ENCODE measurements at places on chromosomes 13 and 19.
A peak's percentile ranks its signal among the peaks of the same experiment; 100 is the strongest.

- H3K4me1 ChIP-seq: no peaks in the 10 kb centered on the region
- no peaks in the 10 kb centered on the region for H3K36me3 ChIP-seq
- no peak overlapping the region for H3K4me3 ChIP-seq
- no peak for DNase-seq
Measured at GRCh38 chr13:61024046-61024445, 391.6 kb downstream of the PCDH20 start.

GRCh38 chr13:88585861-88586260, 914.7 kb downstream of the SLITRK5 start:
- H3K27ac ChIP-seq: no peak overlapping the region
- H3K36me3 ChIP-seq: no peaks in the 10 kb centered on the region
- H3K4me3 ChIP-seq: no peak overlapping the region
- DNase-seq: no peak
- H3K4me1 ChIP-seq: no peaks in the 10 kb centered on the region
- H3K27me3 ChIP-seq: no peaks in the 10 kb centered on the region

- peaks cover 5% of the 10 kb centered on the region for H3K27me3 ChIP-seq
- no peaks in the 10 kb centered on the region for H3K36me3 ChIP-seq
- no peak overlapping the region for H3K27ac ChIP-seq
Measured at GRCh38 chr19:18796239-18796638, 5.1 kb upstream of the COMP start.

DNA sequence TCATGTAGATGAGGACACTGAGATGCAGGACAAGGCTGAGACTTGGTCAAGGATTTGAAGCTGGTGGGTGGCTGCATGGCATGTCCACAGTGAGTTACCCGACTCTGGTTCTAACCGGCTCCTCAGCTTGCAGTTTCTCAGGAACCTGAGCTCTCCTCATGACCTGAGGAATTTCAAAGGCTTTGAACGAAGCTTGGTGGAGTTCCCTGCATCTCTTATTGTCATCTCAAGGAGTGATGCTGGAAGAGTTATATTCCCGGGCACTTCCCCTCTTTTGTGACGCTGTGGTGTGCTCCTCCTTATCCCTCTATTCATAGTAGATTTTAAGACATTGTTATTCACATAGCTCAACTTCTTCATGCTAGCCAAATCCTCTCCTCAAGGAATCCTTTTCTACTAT, 500.1 kb upstream of the HTR2A start:
- H3K36me3 ChIP-seq: no peaks in the 10 kb centered on the region
- H3K27me3 ChIP-seq: no peaks in the 10 kb centered on the region
- H3K27ac ChIP-seq: no peak overlapping the region
- DNase-seq: no peak

DNA sequence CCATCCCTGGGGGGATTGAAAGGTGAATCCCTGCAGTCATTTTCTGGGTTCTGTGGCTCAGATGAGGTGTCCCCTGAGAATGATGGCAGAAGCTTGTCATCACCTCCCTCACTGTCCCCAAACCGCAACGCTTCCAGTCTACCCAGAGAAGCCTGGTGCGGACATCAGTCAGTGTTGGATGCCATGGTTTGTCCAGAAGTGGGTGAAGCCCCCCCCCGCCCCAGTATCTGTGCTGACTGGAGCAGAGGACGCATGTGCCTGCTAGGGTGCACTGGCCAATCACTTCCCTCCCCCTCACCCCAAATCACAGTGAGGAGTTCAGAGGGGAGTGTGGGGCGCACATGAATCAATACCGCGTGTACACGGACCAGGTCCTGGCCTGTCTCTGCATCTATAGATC, 150.5 kb downstream of the TEX29 start:
- H3K27me3 ChIP-seq: no peaks in the 10 kb centered on the region
- no peak overlapping the region for H3K4me3 ChIP-seq
- DNase-seq: no peak
- no peaks in the 10 kb centered on the region for H3K36me3 ChIP-seq
- no peaks in the 10 kb centered on the region for H3K4me1 ChIP-seq

- no peaks in the 10 kb centered on the region for H3K27me3 ChIP-seq
- no peak overlapping the region for H3K27ac ChIP-seq
- H3K4me3 ChIP-seq: no peak overlapping the region
- DNase-seq: no peak
- H3K36me3 ChIP-seq: no peaks in the 10 kb centered on the region
Measured at GRCh38 chr13:19573120-19573716, 11.9 kb upstream of the TPTE2 start.

DNA sequence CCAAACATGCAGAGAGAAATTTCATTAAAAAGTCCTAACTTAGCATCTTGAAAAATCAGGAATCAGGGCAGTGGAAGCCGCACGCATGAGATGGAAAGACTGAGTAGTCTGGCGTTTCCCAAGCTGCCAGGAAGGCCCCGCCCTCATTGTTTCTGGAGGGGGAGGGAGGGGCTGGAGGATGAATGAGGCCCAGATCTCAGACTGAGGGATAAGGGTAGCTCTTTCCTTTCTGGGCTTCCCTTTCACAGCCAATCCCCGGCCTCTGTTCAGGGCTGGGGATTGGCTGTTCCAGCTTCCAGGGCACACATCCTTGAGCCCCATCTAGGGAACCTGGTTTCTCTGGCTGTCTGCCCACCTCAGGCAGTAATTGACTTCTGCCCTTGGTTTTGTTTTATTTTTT, 7.3 kb downstream of the C19orf53 start:
- peaks cover 18% of the 10 kb centered on the region for H3K4me1 ChIP-seq
- no peak overlapping the region for H3K27ac ChIP-seq
- H3K36me3 ChIP-seq: peaks cover 12% of the 10 kb centered on the region
- DNase-seq: no peak
- H3K27me3 ChIP-seq: no peaks in the 10 kb centered on the region

GRCh38 chr13:79988573-79988972, 352.4 kb downstream of the SPRY2 start:
- H3K27ac ChIP-seq: no peak overlapping the region
- no peak for DNase-seq
- H3K4me1 ChIP-seq: no peaks in the 10 kb centered on the region
- H3K27me3 ChIP-seq: no peaks in the 10 kb centered on the region
- H3K36me3 ChIP-seq: no peaks in the 10 kb centered on the region

DNA sequence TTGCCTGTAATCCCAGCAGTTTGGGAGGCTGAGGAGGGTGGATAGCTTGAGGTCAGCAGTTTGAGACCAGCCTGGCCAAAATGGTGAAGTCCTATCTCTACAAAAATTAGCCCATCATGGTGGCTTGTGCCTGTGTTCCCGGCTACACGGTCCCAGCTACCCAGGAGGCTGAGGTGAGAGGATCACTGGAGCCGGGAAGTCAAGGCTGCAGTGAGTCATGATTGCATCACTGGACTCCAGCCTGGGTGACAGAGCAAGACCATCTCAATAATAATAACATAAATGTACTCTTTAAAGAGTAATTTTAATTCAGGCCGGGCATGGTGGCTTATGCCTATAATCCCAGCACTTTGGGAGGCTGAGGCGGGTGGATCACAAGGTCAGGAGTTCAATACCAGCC, 38.7 kb downstream of the SKA3 start:
- H3K4me1 ChIP-seq: no peaks in the 10 kb centered on the region
- H3K4me3 ChIP-seq: no peak overlapping the region
- H3K27me3 ChIP-seq: no peaks in the 10 kb centered on the region
- no peak for DNase-seq
- no peaks in the 10 kb centered on the region for H3K36me3 ChIP-seq
- H3K27ac ChIP-seq: no peak overlapping the region

GRCh38 chr13:36919171-36919832, 736 bp downstream of the SMAD9 start:
- H3K36me3 ChIP-seq: no peaks in the 10 kb centered on the region
- DNase-seq: no peak
- H3K27ac ChIP-seq: no peak overlapping the region

DNA sequence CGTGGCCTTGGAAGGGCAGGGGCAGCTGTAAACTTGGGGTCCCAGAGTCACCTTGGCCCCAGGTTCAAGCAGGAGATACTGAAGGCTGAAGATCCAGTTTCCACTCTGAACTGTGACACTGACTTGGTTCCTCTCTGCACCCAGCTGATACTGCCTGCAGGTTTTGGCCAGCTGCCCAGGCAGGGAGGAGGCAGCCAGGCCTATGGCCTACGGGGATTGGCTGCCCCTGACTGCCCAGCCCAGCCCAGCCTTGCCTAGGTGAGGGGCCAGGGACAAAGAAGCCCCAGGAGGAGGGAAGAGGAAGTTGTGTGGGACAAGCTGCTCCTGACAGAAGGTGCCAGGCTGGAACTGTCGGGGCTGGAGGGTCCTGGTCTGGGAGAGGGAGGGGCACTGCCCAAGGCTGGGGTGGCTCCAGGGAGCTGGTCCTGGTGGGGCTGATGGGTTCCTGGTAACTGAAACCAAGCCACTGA, 51.7 kb upstream of the CYP4F8 start:
- H3K4me3 ChIP-seq: no peak overlapping the region
- H3K4me1 ChIP-seq: no peaks in the 10 kb centered on the region
- H3K27me3 ChIP-seq: no peaks in the 10 kb centered on the region
- DNase-seq: no peak
- no peak overlapping the region for H3K27ac ChIP-seq

- no peak for DNase-seq
- H3K4me3 ChIP-seq: no peak overlapping the region
- no peak overlapping the region for H3K27ac ChIP-seq
- no peaks in the 10 kb centered on the region for H3K36me3 ChIP-seq
- no peaks in the 10 kb centered on the region for H3K27me3 ChIP-seq
Measured at GRCh38 chr19:36049080-36049698, 4.9 kb downstream of the THAP8 start.

GRCh38 chr13:77431449-77431848, 104.1 kb upstream of the SCEL start:
- no peaks in the 10 kb centered on the region for H3K27me3 ChIP-seq
- no peaks in the 10 kb centered on the region for H3K36me3 ChIP-seq
- peak overlapping the region; percentile 34 for H3K4me3 ChIP-seq
- DNase-seq: peak; percentile 42
- H3K27ac ChIP-seq: peak overlapping the region; percentile 57

DNA sequence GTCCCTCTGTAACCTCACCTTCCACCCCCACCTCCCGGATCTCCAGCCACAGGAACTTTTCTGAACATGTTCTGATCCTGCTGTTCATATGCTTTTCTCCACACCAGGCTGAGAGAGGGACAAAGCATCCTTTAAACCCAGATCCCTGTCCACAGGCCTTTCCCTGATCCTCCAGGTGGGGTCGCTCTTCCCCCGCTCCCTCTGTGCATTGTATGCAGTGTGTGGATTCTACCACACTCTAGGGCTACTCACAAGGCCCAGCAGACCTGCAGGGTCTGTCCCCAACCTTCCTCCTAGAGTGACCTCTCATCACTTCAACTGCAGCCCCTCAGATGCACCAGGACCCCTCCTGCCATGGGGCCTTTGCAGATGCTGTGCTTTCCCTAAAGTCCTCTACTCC, 1200.6 kb downstream of the UQCRFS1 start:
- H3K4me1 ChIP-seq: no peaks in the 10 kb centered on the region
- DNase-seq: no peak
- H3K4me3 ChIP-seq: no peak overlapping the region
- no peaks in the 10 kb centered on the region for H3K36me3 ChIP-seq

GRCh38 chr13:22102271-22102670, 431.4 kb downstream of the FGF9 start:
- H3K4me1 ChIP-seq: no peaks in the 10 kb centered on the region
- no peak overlapping the region for H3K4me3 ChIP-seq
- DNase-seq: no peak

- H3K27ac ChIP-seq: no peak overlapping the region
- H3K4me3 ChIP-seq: no peak overlapping the region
- no peak for DNase-seq
- H3K36me3 ChIP-seq: no peaks in the 10 kb centered on the region
- no peaks in the 10 kb centered on the region for H3K27me3 ChIP-seq
Measured at GRCh38 chr13:32079587-32079986, 48.0 kb downstream of the FRY start.

- H3K4me3 ChIP-seq: peak overlapping the region; percentile 63
- no peaks in the 10 kb centered on the region for H3K27me3 ChIP-seq
- H3K36me3 ChIP-seq: peaks cover 3% of the 10 kb centered on the region
- H3K4me1 ChIP-seq: peaks cover 16% of the 10 kb centered on the region
- peak overlapping the region; percentile 1 for H3K27ac ChIP-seq
Measured at GRCh38 chr19:45676851-45677263, 8.8 kb downstream of the GIPR start.

DNA sequence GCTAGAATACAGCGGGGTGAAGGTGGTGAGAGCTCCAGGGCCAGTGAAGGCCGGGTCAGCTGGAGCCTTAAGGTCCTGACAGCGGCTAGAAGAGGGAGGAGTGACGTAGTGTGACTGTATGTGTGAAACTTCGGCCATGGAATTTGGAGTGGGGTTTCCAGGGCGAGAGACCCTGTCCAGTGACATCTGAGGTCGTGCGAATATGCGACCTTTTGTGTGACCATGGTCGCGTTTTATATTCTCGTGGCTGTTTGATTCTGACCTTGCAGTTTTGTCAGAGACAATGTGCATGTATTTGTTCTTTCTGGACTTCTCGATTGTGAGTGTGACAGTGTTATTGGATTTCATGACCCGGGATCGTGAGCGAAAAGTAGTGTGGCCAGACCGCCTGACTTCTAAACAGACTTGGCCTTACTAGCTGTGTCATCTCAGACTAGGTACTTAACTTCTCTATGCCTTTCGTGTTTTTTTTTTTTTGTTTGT, 405 bp upstream of the ZNF569 start:
- DNase-seq: no peak
- no peaks in the 10 kb centered on the region for H3K27me3 ChIP-seq

DNA sequence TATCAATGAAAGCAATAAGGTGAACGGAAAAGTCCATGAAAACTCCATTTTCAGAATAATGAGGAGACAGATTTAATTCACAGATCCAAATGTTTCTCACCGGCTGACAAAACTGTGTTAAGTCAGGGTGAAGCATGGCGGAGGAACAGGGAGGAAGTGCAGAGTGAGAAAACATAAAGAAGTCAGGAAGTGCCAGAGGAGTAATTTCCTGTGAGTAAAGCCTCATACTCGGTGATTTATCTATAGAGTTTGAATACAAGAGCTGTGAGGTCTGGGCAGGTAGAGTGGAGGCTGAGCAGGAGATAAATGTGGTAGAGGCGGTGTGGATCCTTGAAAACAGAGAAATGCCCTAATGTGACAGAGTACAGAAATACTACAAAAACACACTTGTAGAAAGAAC, 11.4 kb downstream of the CARD8 start:
- no peak overlapping the region for H3K4me3 ChIP-seq
- no peak overlapping the region for H3K27ac ChIP-seq
- no peak for DNase-seq
- H3K4me1 ChIP-seq: peaks cover 8% of the 10 kb centered on the region
- peaks cover 3% of the 10 kb centered on the region for H3K36me3 ChIP-seq
- H3K27me3 ChIP-seq: no peaks in the 10 kb centered on the region

GRCh38 chr13:84983321-84983720, 815.9 kb downstream of the SLITRK6 start:
- H3K27ac ChIP-seq: no peak overlapping the region
- H3K4me3 ChIP-seq: no peak overlapping the region

GRCh38 chr13:66154976-66155375, 1075.2 kb downstream of the PCDH9 start:
- no peaks in the 10 kb centered on the region for H3K36me3 ChIP-seq
- no peak for DNase-seq
- no peaks in the 10 kb centered on the region for H3K27me3 ChIP-seq
- H3K4me1 ChIP-seq: no peaks in the 10 kb centered on the region
- H3K4me3 ChIP-seq: no peak overlapping the region
- H3K27ac ChIP-seq: no peak overlapping the region

Data from GM12878 (cell line).